Stimulated activated CD8-positive, alpha-beta memory T cell treated with anti-CD3 and anti-CD28 coated beads, Interleukin-4, amount 100 ng/mL, for 4 hours (primary cell): ENCODE measurements at places on chromosomes 3 and 15.

DNA sequence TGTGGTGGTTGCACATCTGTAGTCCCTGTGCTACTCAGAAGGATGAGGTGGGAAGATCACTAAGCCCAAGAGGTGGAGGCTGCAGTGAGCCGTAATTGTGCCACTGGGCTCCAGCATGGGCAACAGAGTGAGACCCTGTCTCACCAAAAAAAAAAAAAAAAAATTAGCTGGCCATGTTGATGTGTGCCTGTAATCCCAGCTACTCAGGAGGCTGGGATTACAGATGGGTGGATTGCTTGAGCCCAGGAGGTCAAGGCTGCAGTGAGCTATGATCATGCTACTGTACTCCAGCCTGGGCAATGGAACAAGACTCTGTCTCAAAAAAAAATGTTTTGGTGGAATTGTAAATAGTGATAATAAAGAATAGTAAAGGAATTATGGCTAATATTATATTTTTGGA, 9.9 kb downstream of the ATRIP start:
- DNase-seq: no peak

DNA sequence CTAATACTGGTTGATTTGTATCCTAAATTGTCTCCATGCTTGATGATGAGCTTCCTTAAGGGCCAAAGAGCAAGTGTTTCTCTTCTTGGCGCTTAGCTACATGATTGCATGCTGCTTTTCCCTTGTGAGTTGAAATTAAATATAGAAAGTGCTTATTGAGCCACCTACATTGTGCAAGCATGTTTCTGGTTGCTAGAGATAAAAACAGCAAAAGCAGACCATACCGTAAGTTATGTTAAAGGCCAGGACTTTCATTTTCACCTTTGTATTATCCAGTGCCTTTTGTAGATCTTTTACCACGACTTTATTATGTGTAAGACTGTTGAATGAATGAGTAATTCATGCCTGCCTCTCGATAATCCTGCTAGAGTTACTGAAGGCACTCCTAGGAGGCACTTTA, 41.9 kb upstream of the CCNB2 start:
- DNase-seq: no peak

GRCh38 chr3:122948408-122948807, 79.2 kb downstream of the SEMA5B start:
- no peak for DNase-seq

- no peak for DNase-seq
Measured at GRCh38 chr3:179734497-179735281, 81.8 kb downstream of the USP13 start.

DNA sequence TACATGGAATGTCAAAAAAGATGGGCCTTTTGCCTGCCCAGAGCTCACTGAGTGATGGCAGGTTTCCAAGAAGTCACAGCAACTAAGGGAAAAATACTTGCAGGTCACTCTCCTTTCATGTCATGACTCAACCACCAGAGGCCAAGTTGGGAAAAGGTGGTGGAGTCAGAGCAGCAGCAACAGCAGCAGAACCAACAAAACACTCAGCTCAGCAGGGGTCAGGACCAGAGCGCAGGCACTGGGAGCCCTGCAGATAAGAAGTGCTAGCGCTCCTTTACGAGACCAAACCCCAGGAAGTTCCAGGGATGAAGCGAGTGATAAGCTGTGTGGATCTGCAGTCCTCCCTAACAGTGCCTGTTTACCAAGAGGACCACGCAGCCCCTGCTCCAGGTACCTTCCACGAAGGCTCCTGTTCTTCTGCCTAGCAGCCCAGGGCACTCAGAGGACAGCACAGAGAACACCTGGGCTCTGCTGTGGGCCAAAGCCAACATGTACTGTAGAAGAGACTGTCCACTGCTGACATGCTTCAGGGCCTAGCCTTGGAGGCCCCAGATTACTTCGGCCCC, 26.0 kb downstream of the POC1A start:
- DNase-seq: no peak

DNA sequence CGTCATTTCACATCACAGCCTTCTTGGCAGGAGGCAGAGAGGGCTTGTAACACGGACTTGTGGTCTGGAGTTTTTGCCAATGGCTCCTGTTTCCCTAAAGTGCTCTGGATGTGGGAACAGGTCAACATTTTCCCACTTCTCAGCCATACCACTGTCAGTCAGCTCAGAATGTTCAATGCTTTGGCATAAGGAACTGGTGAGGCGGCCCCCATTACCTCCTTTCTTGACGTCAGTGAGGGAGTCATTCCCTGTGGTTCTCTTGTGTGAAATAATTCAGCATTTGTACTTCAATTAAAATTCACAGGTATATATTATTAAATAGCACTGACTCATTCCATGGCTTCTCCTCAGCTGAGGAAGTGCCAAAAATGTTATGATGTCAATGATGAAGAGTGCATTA, 167.1 kb downstream of the P3H2 start:
- no peak for DNase-seq

DNA sequence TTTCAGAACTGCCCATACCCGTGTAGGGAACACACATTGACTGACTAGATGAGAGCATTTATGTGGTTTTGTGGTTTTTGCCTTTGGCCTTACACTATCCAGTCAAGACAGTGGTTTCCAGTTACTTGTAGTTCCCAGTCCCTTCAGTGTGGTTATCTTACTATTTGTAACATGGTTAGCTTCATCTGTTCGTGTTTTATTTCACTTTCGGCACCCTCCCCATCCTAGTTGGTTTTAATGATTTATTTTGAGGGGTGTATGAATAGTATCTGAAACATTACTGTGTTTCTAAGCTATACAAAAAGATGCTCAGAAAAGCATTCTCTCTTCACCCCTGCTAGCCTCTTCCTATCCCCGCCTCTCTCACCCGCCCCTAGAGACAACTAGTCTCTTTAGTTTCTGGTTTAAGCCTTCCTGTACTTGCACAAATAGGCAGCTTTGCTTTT, 14.1 kb downstream of the LYSMD4 start:
- no peak for DNase-seq

DNA sequence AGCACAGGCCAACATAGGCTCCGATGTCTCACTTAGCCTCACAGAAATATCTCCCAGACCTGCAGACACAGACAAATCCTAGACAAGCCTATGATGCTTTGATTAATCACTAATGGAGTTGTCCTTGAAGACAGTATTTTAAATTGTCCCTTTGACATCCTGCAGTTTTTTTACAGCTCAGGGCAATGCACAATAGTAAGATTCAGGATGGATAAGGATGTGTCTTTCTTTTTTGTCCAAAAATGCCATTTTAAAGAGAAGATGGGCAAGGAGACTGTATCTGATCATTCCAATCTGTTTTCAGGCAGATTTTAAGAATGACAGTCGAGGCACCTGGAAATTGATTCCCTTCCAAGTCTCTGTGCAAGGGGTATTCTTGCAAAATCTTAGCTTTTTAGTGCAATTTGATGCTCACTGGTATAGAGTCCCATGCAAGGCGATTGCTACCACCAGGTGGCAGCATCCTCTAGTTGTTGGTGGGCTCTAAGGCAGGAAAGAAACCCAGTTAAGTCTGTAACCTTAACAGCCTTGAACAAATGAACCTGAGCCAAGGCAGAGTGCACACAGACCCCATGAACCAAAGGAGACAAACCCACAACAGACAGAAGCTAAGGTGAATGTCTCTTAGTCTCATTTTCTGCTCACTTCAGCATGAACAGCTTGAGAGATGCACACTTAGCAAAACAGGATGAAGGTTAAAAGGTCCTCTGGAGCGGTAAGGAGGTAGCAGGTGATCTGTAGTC, 51.2 kb upstream of the MINAR1 start:
- DNase-seq: peak; percentile 61

DNA sequence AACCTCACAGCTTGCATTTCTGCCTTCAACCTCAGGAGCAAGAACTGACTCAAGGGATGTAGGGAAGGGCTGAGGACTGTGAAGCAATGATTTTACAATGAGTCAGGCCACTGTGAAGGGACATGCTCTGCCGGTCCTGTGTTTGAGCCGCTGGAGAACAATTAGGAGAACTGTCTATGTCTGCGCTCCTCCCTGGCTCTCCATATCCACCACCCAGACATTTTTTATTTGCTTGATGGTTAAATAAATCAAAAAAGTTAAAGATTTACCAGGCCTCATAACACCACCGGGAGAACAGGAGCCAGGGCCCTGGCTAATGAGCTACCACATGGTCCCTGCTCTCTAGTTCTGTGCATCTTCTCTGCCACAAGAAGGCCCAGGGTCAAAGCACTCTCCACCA, 29.6 kb downstream of the SEC61A1 start:
- no peak for DNase-seq

GRCh38 chr3:31522152-31522551, 10.6 kb upstream of the STT3B start:
- DNase-seq: no peak

GRCh38 chr3:185900228-185900627, 37.6 kb downstream of the TRA2B start:
- no peak for DNase-seq

DNA sequence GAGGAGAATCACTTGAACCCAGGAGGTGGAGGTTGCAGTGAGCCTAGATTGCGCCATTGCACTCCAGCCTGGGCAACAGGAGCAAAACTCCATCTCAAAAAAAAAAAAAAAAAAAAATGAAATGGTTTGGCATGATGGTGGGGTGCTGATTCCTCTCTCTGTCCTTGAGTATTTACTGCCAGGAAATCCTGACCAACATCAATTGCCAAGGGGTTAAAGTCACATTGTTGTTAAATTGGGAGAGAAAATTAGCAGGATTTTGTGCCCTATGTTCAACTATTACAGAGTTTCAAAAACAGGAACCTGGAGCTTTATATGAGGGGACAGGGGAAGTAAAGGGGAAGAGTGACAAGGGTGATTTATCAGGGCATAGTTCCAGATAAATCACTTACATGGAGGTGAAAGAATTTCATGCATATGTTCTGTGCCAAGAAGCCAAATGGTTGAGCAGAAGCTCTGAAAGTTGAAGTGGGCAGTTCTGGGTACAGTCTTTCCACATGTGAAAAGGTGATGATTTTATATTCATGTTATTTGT, 70.5 kb upstream of the TSEN2 start:
- DNase-seq: no peak

GRCh38 chr3:174198199-174198598, 660.9 kb upstream of the NAALADL2 start:
- DNase-seq: no peak

DNA sequence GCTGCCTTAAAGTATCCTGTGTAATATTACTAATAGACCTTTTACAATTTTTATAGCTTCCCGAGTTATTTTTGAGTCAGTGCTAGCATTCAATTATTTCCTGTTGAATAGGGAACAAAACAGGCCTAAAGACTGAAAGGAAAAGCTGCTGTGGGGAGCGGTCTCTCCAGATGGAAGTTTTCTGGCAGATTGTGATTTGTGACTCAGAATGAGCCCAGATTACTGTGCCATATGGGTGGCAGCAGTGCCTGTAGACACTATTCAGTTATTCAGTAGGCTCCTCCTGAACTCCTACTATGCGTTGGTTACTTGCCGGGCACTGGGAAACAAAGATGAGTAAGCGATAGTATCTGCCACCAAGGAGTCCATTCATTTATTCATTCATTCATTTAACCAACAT, 211.8 kb downstream of the CHST2 start:
- no peak for DNase-seq

GRCh38 chr15:36926427-36926825, 173.9 kb downstream of the MEIS2 start:
- no peak for DNase-seq

DNA sequence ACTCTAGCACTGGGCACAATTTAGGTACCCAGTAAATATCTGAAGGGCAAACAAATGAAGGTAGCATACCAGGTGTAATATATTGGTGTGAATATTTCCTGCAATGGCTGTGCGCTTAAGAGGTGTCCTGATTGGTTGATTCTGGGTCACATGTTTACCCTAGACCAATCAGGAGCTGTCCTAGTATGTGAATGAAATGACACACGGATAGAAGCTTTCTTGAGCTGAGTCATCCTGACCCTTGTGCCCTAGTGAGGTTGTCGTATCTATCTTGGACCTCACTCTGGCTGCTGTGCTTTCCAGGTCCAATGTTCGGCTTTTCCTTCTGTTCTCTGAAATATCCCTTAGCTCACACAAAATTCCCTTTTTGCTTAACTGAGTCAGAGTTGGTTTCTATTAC, 58.1 kb upstream of the FOXP1 start:
- no peak for DNase-seq

DNA sequence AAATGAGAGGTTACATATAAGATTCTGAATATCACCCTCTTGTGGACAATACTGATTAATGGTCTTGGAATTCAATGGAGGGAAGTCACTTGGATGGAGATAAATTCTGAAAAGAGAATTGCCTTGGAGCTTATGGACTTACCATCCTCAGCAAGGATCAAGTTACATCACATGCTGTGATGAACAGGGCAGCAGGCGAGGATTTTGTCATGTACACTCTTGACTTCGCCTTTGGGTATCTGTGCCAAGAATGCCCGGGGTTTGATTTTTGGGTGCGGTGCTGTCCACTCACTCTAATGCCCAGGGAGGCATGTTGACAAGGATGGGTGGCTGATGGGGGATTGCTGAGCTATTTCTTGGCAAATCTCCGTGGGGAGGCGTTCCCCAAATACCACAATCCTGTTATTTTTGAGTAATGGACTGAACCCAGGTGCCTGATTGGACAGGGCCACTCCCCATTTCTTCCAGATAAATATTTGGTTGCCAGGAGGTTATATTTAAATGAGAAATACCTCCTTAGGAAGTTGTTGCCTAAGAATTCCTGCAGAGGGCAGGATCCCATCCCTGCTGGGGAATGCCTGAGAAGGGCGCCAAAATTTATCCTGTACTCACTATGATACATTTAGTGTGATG, 96.3 kb downstream of the TPRG1 start:
- no peak for DNase-seq

DNA sequence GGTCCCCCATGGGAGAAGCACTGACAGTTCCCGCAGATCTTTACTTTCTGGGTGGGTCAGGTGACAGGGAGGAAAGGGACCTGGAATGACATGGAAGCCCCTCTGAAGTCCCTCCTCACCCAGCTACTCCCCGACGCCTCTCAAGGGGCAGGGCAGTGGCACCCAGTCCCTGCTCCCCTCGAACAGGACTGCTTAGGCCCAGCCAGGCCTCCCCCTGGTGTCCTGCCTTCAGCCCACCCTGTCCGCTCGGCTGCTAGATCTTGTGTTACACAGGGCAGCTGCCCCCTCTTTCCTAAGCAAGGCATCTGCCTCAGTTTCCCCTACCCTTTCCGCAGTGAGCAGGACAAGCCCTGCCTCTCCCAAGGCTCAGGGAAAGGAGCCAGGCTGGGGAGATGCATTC, 226.5 kb downstream of the XXYLT1 start:
- no peak for DNase-seq

DNA sequence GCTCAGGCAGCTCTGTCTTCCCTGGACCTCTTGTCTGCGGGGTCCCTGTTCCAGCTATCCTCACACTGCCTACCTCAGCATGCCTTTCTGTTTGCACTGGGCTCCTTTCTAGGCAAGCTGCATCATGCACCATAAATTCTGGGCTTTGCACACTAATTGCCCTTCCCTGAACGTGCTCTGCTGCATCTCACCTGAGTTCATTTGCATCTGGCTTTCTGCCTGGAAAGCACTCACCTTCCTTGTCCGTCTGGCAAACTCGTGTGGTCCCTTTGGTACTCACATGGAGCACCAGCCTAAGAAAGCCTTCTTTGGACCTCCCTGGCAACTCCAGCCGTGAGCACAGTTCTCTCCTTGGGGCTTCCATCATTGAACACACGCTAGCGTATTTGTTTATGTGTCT, 365.6 kb downstream of the SV2B start:
- DNase-seq: no peak
